ENCODE measurements at places on chromosomes 7 and 10. TPM values are rescaled to one million over a fixed set of nuclear protein-coding genes. Genes with fewer than 3 reads are reported as not detected.

- no peak for DNase-seq
Observed at GRCh38 chr7:116432527-116432916, 67.0 kb upstream of the CAV2 start.

- DNase-seq, result peak; percentile 47
Observed at GRCh38 chr10:110860576-110861241, 11.0 kb upstream of the PDCD4 start.

DNA sequence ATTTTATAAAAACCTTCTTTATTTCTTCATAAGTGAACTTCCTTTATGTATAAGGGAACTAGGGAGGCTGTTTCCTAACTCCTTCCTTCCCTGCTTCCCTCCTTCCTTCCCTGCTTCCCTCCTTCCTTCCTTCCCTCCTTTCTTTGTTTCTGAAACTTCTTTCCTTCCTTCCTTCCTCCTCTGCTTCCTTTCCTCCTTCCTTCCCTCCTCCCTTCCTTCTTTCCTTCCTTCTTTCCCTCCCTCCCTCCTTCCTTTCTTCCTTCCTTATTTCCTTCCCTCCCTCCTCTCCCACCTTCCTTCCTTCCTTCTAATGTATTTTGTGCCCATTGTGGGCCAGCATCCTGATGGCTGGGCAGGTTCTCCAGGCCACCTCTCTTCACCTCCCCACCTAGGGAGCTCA is 26.8 kb upstream of the UCN3 start:
- no peak for DNase-seq

HOXA13 gene
- 0.06 TPM for total RNA-seq

SLC26A5 gene
- total RNA-seq, result not detected

GRCh38 chr7:138926241-138926612 is 55.0 kb downstream of the KIAA1549 start:
- no peak for DNase-seq

MOGAT3 gene
- not detected for total RNA-seq

DNA sequence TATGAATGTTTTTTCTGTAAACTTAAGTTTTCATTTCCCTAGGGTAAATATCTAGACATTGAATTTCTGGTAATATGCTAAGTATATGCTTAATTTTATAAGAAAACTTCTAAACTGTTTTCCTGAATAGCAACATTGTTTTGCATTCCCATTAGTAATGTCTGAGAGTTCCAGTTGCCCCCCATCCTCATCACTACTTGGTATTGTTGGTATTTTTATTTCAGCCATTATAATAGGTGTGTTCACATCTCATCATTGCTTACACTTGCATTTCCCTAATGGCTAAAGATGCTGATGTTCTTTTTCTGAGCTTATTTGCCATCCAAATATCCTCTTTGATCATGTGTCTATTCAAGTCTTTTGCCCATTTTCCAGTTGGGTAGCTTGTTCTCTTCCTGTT is 269.6 kb downstream of the KCNMA1 start:
- no peak for DNase-seq

DNA sequence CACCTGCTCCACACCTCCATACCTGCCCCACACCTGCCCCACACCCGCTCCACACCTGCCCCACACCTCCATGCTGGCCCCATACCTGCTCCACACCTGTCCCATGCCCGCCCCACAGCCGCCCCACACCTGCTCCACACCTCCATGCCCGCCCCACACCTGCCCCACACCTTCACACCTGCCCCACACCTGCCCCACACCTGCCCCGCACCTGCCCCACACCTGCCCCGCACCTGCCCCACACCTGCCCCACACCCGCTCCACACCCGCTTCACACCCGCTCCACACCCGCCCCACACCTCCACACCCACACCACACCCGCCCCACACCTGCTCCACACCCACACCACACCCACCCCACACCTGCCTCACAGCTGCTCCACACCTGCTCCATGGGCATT is 53.0 kb downstream of the PARP12 start:
- DNase-seq, result no peak

BTBD16 gene
- total RNA-seq, result not detected

SMO gene
- total RNA-seq, result 2.7 TPM

- no peak for DNase-seq
Observed at GRCh38 chr7:11642276-11642675, 189.7 kb downstream of the THSD7A start.

DNA sequence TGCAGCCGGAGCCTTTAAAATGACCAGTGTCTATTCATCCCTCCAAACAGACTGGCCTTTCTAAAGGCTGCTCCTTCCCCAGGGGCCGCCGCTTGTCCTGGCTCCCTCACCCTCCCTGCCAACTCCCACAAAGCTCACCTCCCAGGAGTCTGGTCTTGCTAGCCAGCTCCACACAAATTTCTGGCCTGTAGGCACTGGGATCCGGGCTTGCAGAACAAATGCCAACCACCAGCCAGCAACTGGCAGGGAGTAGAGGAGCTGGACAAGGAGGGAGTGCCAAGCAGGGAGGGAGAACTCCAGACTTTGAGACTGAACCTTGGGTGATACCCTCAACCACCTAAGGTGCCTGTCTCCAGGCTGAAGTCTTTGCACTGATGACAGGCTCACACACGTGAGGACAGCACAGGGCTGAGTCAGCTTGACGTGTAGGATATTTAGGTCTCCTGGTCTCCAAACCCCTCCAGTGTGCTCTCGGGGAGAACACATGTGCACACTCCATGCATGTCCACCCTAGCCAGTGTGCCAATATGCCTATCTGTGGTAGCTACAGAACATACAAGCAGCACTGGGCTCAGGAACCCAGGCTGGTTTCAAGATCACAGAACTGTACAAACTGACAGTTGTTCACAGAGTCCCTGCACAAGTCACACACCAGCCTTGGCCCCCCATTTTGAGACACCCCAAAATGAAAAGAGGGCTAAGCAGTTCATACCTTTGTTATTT is 6.0 kb downstream of the PAX2 start:
- no peak for DNase-seq

TDRD1 gene
- not detected for total RNA-seq

PWWP2B gene
- total RNA-seq, result 25.0 TPM

DNA sequence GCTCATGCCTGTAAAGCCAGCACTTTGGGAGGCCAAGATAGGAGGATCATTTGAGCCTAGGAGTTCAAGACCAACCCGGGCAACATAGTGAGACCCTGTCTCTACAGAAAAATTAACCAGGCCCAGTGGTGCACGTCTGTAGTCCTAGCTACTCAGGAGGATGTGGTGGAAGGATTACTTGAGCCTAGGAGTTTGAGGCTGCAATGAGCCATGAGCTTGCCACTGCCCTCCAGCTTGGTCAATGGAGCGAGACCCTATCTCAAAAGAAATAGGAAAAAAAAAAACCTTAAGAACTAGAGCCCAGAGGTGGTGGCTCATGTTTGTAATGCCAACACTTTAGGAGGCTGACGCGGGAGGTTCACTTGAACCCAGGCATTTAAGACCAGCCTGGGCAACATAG is 2.2 kb downstream of the STRA8 start:
- DNase-seq, result no peak

Measured in psoas muscle (tissue), 8 donors.